Right cardiac atrium (tissue), 5 donors: ENCODE measurements at places on chromosomes 3 and 15. TPM values are rescaled to one million over a fixed set of nuclear protein-coding genes. Genes with fewer than 3 reads are reported as not detected.

GRCh38 chr3:30614373-30614772 lies 8.0 kb downstream of the TGFBR2 start:
- DNase-seq = no peak

- DNase-seq = no peak
Observed at GRCh38 chr15:63930034-63930433, 96.3 kb upstream of the HERC1 start.

- no peak for DNase-seq
Observed at GRCh38 chr3:122498152-122498551, 16.6 kb downstream of the KPNA1 start.

- DNase-seq = peak; percentile 98
Observed at GRCh38 chr15:66356359-66357236, at the start of gene TIPIN. TIPIN (minus strand) TSS chr15:66356685; CDS start chr15:66352947, 3,738 bp downstream.

DNA sequence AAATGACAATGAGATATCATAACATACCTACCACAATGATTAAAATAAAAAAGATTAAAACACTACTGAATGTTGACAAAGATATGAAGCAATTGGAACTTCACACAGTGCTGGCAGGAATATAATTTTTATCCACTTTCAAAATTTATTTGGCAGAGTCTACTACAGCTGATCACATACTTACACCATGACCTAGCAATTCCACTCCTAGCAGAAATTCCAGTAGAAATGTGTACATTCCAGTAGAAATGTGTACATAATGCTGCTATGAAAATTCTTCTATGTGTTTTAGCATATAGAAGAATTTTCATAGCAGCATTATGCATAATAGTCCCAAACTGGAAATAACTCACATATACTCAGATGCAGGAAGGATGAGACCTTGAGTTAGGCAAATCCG lies 43.5 kb downstream of the IFT57 start:
- no peak for DNase-seq

GRCh38 chr3:58639001-58639400 lies 27.6 kb downstream of the FAM3D start:
- no peak for DNase-seq

GOLGA6L7 gene
- total RNA-seq = not detected

RNF168 gene
- total RNA-seq = 24.9 TPM

GRCh38 chr15:40328176-40328575 lies 4.7 kb downstream of the INAFM2 start:
- DNase-seq = no peak

GRCh38 chr3:159770998-159771397 lies 217.6 kb upstream of the IL12A start:
- DNase-seq = no peak
